ENCODE measurements at places on chromosomes 12 and 14. TPM values are rescaled to one million over a fixed set of nuclear protein-coding genes. Genes with fewer than 3 reads are reported as not detected.

Gene DCN
- total RNA-seq = 329 TPM

Gene APOF
- total RNA-seq = not detected

Gene PLEKHG3
- 20.6 TPM for total RNA-seq

Gene ABCB9
- total RNA-seq = 82.8 TPM

Measured in testis (tissue), 5 donors.